Ureter (tissue), 1 donor: ENCODE measurements at places on chromosomes 1 and 21. TPM values are rescaled to one million over a fixed set of nuclear protein-coding genes. Genes with fewer than 3 reads are reported as not detected.

Gene APOBEC4
- total RNA-seq: not detected

Gene LHX8
- 0.21 TPM for total RNA-seq

Gene GNG12
- 68.4 TPM for total RNA-seq

GRCh38 chr1:13576926-13577325, 6.7 kb upstream of the PDPN start:
- DNase-seq: no peak

DNA sequence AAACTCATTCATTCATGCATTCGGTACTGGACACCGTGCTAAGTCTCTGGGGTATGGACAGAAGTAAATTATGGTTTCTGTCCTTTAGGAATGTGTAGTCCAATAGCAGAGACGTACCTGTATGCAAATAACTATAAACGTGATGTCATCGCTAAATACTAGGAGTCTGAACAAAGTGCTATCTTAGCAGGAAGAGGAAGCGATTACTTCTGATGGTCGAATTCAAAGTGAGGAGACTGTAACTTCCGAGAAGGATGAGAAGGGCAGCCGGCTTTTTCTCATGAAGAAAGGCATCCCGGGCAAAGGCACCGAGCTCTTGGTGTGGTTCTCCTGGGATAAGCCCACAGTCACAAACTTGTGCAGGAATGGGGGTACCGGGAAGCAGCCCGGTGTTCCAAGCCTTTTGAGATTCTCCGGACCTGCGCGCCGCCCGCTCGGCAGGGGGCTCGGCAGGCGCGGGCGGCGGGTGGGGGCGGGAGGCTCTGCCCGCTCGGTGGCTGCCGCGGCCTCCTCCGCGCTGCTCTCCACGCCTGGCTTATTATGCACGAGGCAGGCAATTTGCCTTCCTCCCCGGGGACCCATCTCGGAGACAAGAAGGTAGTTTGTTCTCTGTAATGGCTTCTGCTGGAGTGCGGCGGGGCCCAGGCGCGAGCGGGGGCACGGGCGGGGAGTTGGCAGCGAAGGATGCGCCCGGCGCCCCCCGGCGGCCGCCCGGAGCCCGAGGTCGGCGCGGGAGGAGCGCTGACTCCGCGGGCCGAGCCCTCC, 67.5 kb upstream of the CD1D start:
- no peak for DNase-seq

DNA sequence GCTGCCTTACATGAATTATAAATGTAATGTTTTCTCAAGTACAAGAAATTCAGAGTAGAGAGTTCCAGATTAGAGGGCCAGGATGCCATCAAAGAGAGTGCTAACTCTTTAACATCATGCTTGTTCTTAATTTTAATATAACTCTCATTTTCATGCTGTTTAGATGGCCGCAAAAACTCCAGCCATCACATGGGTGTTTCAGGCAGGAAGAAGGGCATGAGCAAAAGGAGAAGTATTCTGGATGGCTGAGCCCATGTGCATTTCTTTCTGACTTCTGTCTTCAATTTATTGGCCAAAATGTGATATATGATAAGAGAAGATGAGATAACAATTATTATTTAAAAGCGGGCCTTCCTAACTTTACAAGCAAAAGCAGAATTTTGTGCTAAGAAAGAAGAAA, 1328.6 kb downstream of the MRPL39 start:
- no peak for DNase-seq

DNA sequence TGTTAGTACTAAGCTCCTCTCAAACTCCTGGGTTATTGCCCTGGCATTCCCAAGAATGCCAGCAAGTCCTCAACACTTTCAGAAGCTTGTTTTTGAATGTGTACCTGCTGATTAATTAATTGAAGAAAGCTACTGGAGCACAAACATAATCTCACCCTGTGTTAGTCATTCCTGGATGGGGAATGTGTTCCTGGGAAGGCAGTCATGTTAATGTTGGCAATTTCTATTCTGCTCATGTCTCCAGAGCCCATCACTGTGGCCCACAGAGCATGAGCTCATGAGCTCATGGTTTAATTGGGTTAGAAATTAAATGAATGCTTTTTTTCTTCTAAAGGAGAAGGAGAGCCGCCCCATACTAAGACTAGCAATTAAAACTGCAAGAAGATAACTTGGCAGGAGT, 31.9 kb upstream of the KCNA3 start:
- DNase-seq: no peak

GRCh38 chr1:191498318-191498717, 659.9 kb upstream of the RGS18 start:
- DNase-seq: no peak

DNA sequence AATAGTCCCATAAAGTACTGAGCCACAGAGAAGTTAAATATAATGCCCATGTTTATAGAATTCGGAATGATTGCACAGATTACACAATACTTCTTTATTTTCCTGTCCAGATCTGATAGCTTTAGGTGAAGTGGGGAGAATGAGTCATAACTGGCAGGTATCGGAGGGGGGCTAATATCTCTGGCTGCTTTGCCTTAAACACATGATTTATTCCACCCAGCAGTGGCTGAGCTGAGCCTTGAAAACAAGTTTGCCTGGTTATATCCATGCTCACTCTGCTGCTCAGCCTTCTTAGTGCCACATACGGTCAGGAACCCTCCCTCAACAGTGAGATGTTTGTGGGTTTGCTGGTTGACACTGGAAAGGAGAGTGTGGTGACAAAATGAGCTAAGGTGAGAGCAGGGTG, 119.7 kb upstream of the ZNF648 start:
- peak; percentile 78 for DNase-seq

DNA sequence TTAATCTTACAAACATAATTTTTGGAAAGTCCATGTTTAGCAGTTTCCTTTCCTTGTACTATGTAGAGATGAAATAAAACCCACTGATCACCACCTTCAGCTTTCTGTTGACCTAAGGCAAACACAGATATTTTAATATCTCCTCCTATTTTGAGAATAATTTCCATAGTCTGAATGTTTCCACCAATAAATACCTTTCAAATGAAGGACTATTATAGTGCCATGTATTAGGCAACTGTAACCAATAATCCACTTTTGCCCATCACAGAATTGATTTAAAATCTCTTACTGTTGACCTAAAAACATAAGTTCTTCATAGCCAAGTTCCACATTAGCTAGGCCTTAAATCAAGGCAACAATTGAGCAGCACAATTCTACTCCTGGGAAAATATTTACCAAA, 1.8 kb downstream of the CDC42BPA start:
- DNase-seq: no peak

- no peak for DNase-seq
Measured at GRCh38 chr1:9993561-9994075, 3.4 kb upstream of the RBP7 start.
